Natural killer cell treated with Interleukin-12 subunit alpha and Interleukin-12 subunit beta and Interleukin-15 and Interleukin-18, amount 100 ng/mL, for 72 hours (primary cell): ENCODE measurements at places on chromosomes 2 and 18. TPM values are rescaled to one million over a fixed set of nuclear protein-coding genes. Genes with fewer than 3 reads are reported as not detected.

- H3K36me3 ChIP-seq = no peaks in the 10 kb centered on the region
- no peak for DNase-seq
Observed at GRCh38 chr2:31241625-31242270, 7.8 kb downstream of the EHD3 start.

The TMX3 gene
- 64.8 TPM for total RNA-seq

The PLB1 gene
- total RNA-seq = 0.88 TPM

DNA sequence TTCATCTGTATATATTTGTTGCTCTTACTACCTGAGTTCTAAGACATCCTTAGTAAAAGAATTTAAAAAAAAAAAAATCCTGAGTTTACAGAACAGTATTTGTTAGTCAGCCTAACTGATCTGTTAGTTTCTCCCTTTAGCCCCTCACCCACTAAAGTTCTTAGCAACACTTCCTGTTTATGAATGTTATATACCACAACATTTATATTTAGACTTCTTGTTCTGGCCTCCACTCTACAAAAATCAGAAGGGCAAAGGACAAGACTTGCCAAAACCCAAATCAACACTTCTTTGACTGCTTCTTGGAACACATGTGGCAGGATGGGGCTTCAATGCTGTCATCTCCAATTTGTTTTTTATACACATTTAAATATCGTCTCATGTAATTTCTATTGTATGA is 71.1 kb downstream of the MGAT5 start:
- H3K4me1 ChIP-seq = peaks cover 50% of the 10 kb centered on the region
- H3K36me3 ChIP-seq = peaks cover 18% of the 10 kb centered on the region
- DNase-seq = no peak
- H3K4me3 ChIP-seq = no peak overlapping the region
- no peaks in the 10 kb centered on the region for H3K27me3 ChIP-seq

- H3K27me3 ChIP-seq = no peaks in the 10 kb centered on the region
- peaks cover 26% of the 10 kb centered on the region for H3K4me1 ChIP-seq
- H3K36me3 ChIP-seq = peaks cover 7% of the 10 kb centered on the region
- H3K4me3 ChIP-seq = no peak overlapping the region
- H3K27ac ChIP-seq = no peak overlapping the region
- DNase-seq = no peak
Observed at GRCh38 chr2:58065248-58065647, 18.6 kb downstream of the VRK2 start.

The ANKRD44 gene
- total RNA-seq = 307 TPM

DNA sequence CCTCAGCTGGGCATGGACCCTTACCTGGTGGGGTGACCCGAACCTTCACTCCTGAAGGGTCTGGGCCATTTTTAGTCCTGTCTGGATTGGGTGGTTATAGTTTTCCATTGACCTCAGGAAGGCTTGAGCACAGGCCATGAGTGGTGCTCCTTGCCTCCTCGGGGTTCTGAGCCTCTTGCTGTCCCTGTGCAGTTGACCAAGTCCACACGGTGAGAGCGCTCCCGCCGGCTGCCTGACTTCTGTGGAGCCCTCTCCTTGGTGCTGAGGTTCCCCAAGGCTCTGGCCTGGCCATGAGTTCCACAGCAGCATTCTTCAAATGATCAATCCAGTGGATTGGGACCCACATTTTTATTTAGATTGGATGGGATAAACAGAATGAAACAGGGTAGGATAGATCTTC is 159.5 kb downstream of the SEPTIN10 start:
- no peak overlapping the region for H3K27ac ChIP-seq
- H3K4me1 ChIP-seq = no peaks in the 10 kb centered on the region
- no peaks in the 10 kb centered on the region for H3K36me3 ChIP-seq
- no peaks in the 10 kb centered on the region for H3K27me3 ChIP-seq
- H3K4me3 ChIP-seq = no peak overlapping the region

GRCh38 chr2:201972621-201973255 is 60.9 kb upstream of the FZD7 start:
- no peak overlapping the region for H3K4me3 ChIP-seq
- H3K4me1 ChIP-seq = peaks cover 2% of the 10 kb centered on the region
- H3K36me3 ChIP-seq = no peaks in the 10 kb centered on the region
- H3K27ac ChIP-seq = no peak overlapping the region

The CDH20 gene
- total RNA-seq = 0.10 TPM

DNA sequence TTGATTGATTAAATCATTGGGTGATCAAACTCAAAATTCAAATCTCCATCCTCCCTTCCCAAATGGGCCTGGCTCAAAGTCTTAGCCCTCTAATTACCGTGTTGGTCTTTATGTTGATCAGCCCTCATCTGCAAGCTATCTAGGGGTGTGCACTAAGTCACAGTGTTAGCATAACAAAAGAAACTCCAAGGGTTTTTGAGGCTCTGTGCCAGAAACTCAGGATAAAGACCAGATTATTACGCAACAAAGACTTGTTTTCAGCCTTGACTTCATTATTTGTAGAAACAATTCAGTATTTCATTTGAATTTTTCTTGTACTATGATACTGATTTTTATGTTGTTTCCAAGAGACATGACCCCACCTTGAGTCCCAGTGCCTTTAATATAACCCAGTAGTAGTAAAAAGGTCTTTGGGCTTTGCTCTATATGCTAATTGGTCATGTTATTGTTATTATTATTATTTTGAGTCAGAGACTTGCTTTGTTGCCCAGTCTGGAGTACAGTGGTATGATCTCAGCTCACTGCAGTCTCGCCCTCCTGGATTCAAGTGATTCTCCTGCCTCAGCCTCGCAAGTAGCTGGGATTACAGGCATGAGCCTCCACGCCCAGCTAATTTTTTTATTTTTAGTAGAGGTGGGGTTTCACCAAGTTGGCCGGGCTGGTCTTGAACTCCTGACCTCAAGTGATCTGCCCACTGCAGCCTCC is 13.9 kb downstream of the PSMD14 start:
- no peak overlapping the region for H3K4me3 ChIP-seq
- no peak for DNase-seq

The TCF7L1 gene
- total RNA-seq = not detected
